Stimulated activated CD8-positive, alpha-beta memory T cell treated with anti-CD3 and anti-CD28 coated beads, Interleukin-7, amount 100 ng/mL, for 1 hour (primary cell): ENCODE measurements at places on chromosomes 13 and 19.
A peak's percentile ranks its signal among the peaks of the same experiment; 100 is the strongest.

- no peak for DNase-seq
These were observed 18.0 kb upstream of the CFAP97D2 start for GRCh38 chr13:114161028-114161556.

- DNase-seq: no peak
These were observed 4.2 kb upstream of the LRG1 start for GRCh38 chr19:4543842-4544647.

GRCh38 chr19:18435842-18436670 is 1.9 kb downstream of the ISYNA1 start:
- no peak for DNase-seq

- no peak for DNase-seq
These were observed 908.2 kb downstream of the EFNB2 start for GRCh38 chr13:105627270-105627669.

DNA sequence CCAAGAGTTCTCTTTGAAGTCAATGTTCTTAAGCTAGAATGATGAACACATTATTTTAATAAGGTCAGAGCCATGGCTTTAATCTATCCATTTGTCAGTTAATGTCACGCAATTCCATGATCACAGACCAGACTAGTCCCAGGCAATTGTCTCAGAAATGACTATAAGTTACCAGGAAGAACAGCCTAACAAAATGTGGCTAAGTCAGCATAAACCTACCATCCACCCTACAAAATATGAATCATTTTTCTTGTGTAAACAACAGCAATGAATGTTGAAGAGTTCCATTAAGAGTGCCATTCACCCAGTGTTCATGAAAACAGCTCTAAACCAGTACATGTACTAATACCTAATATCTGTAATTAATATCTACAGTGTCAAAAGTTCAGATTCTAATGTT is 127.5 kb downstream of the KCTD12 start:
- no peak for DNase-seq

DNA sequence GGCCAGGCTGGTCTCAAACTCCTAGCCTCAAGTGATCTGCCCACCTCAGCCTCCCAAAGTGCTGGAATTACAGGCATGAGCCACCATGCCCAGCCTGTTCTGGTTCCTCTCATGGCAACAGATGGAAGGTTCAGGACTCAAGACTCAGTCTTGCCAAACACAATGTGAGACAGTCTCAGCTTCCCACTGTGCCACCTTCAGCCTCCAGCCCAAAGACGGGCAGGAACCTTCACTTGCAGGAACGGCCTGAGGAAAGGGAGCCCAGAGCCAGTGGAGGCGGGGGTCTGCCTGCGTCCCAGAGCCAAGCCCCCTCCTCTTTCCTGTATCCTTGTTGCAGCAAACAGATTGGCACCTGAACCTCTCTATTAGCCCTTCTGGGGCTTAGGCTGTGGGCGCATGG is 2.9 kb upstream of the CHST8 start:
- no peak for DNase-seq

DNA sequence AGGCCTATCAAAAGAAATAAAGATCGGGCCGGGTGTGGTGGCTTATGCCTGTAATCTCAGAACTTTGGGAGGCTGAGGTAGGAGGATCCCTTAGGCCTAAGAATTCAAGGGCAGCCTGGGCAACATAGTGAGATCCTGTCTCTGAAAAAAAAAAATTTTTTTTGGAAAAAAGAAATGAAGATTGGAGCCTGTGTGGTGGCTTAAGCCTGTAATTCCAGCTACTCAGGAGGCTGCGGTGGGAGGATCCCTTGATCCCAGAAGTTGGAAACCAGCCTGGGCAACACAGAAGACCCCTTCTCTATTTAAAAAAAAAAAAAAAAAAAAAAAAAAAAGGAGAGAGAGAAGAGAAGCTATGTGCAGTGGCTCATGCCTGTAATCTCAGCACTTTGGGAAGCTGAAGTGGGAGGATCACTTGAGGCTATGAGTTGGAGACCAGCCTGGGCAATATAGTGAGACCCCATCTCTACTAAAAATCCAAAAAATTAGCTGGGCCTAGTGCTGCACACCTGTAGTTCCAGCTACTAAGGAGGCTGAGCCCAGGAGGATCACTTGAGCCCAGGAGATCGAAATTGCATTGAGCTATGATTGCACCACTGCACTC is 14.7 kb upstream of the LYPD3 start:
- no peak for DNase-seq

GRCh38 chr19:35645680-35646511 is 2.2 kb upstream of the COX6B1 start:
- no peak for DNase-seq

DNA sequence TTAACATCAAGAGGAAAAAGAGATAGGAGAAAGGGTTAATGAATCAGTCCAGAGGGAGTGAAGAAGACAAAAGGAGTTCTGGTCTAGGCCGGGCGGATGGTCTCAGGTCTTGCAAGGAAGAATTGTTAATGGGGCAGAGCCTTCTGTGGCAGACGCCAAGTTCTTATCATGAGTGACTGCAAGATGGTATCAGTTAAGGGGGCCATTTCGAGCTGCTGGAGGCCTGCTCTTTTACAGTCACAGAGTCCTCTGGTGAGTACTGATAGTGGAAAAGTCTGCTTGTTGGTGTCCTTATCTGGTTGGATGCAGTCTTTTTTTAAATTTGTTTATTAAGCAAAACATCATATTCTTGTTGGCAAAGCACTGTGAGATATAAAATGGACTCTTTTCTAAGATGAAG is 590.9 kb upstream of the SGCG start:
- DNase-seq: no peak

- DNase-seq: no peak
These were observed 30.8 kb downstream of the IL12RB1 start for GRCh38 chr19:18055967-18056366.

- DNase-seq: peak; percentile 21
These were observed 125.7 kb downstream of the TNFRSF19 start for GRCh38 chr13:23695711-23696464.

- DNase-seq: no peak
These were observed 30.3 kb upstream of the MIER2 start for GRCh38 chr19:374886-375235.

DNA sequence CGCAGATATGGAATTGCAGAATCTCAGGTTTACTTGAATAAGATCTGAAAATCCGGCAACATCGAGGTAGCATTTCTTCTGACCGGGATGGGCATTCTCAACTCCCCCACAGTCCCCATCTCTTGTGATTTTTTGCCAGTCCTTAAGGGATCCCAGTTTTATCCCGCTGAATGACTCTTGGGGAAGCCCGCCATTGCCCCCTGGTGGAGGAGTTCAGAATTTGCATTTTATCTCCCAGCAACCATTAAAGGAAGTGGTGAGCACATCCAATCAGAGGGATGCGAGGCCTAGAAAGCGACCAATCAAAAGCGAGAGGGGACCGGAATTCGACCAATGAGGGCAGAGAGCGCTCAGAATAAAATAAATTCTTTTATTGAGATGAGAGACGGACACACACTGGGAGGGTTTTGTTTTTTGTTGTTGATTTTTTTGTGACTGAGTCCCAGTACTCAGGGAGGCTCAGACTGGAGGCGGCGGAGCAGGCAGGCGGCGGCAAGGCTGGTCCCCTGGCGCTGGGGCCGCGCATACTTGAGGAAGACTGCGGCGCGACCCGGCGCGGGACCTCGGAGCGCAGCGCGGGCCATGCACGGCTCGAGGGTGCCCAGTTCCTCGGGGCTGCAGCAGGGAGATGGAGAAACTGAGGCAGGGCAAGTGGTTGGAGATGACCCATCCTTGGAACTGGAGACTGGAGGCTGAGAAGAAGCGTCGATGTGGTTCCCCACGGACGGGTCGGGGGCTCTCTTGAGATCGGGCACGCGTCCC is 3.9 kb upstream of the TTC9B start:
- DNase-seq: peak; percentile 32

DNA sequence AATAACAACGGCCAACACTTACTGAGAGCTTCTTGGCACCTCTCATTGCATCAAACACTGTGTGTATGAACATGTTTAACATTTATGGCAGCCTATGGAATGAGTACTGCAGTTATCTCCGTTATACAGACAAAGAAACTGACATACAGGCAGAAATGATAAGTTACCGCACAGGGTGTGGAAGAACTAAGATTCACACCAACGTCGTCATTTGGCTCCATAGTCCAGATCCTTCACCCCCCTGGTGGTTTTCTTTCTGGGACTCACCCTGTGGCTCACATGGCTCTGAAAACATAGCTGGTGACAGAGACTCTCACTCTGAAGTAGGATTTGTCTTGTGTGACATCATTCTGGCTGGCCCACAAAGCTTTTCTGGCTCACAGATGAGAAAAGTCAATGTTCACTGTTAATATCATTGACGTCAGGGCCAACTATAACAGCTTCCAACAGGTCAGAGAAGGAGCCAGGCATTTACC is 230.1 kb downstream of the DLEU7 start:
- DNase-seq: no peak

- DNase-seq: no peak
These were observed 159.0 kb upstream of the IRS2 start for GRCh38 chr13:109945206-109945960.

DNA sequence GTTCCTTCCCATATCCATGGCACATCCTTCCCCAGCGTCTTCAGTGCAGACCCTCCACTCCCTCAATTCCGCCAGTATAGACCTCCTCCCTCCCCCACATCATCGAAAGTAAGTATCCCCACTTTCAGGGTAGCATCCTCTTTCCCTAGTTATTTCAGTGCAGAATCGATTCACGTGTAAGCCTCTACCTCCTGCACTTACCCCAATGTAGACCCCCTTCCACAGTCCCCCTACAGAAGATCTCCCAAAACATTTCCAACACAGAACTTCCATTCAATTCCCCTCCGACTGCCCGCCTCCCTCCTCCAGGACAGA is 664 bp downstream of the IRF3 start:
- no peak for DNase-seq

GRCh38 chr19:40411958-40412499 is 1.1 kb downstream of the PRX start:
- DNase-seq: no peak

DNA sequence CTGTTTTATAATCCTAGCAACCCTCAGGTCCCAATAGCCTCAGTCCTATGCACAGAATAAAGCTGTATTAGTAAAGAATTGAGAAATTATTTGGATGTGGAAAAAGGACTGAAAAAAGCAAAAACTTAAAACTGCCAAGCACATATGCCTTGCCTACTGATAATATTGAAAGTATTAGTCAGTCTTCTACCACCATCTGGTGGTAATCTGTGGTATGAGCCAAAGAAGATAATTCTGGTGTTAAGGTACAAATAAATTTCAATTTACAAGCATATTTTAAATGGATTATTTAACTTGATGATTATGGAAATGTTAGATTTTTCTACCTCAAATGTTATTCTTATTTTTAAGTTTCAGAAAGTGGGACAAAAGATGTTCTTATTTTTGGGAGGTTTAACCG is 460.3 kb upstream of the KLHL1 start:
- DNase-seq: no peak

DNA sequence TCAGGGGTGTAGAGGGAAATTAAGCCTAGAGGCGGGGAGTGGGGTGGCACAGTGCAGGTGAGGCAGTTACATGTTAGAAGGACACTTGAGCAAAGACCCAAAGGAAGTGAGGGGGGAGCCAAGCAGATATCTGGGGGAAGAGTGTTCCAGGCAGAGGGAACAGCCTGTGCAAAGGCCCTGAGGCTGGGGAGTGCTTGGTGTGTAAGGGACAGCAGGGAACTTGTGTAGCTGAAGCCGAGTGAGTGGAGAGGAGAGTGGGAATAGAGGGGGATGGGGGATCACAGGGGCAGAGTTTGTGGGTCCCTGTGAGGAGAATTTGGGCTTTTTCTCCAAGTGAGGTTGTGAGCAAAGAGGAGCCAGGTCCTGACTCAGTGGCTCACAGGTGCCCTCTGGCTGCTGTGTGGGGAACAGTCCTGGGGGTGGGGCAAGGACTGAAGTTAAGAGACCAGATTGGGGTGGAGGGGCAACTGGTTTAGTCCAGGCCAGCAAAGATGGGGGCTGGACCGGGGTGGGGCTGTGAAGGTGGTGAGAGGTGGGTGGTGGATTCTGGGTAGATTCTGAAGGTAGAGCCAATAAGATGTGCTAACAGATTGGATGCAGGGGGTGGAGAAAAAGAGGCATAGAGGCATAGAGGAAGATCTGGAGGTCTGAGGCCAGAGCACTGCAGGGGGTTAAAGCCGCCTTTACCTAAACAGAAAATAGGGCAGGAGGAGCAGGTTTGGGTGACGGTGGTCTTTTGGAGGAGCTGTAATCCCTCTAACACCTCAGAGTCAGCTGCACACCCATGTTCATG is 75.3 kb downstream of the CACNA1A start:
- DNase-seq: peak; percentile 10

GRCh38 chr13:98848746-98849145 is 96.3 kb upstream of the SLC15A1 start:
- DNase-seq: no peak

- no peak for DNase-seq
These were observed 12.7 kb downstream of the KLHL26 start for GRCh38 chr19:18649371-18650020.

DNA sequence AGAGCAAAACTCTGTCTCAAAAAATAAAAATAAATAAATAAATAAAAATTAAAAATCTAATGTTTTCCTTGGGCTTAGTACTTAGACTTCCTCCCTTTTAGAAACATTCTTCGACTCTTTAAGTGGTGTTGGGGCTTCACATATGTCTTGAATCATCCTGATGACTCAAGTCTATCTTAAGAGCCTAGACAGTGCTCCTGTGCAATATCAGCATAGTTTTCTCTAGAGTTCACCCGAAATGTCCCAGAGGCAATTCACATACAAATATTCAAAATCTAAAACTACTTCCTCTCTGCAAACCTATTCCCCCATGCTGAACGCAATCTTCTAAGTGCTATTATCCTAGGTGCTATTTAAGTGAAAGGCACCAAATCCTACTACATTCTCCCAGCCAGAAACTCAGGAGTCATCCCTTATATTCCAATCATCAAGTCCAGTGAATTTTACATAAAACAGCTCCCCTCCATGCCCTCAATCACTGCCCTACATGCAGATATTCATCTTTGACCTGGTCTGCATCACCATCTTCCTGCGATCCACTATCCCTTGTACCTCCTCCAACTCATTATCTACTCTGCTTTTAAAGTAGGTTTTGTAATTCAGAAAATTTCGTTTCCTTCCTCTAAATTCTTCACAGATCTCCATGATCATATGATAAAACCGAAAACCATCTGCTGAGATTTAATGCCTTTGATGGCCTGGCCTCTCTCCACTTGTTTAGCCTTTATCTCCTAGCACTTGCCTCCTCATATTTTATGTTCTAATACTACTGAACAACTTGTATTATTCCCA is 102.7 kb downstream of the ELF1 start:
- DNase-seq: no peak

DNA sequence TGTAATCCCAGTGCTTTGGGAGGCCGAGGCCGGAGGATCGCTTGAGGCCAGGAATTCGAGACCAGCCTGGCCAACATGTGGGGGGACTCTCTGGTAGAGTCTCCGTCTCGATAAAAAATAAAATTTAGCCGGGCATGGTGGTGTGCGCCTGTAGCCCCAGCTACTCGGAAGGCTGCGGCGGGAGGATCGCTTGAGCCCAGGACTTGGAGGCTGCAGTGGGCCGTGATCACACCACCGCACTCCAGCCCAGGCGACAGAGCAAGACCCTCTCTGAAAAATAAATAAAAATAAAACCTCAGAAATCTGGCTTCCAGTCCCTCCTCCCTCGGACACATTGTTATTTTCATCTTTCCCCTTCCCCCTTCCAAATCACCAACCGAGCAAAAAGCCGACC is 332 bp downstream of the IRGQ start:
- DNase-seq: no peak
